Tibial nerve (tissue), 4 donors: ENCODE measurements at places on chromosomes 4 and X. TPM values are rescaled to one million over a fixed set of nuclear protein-coding genes. Genes with fewer than 3 reads are reported as not detected.

ASB9 gene
- 1.2 TPM for total RNA-seq

TIGD2 gene
- 2.0 TPM for total RNA-seq

POLA1 gene
- 8.6 TPM for total RNA-seq

DNA sequence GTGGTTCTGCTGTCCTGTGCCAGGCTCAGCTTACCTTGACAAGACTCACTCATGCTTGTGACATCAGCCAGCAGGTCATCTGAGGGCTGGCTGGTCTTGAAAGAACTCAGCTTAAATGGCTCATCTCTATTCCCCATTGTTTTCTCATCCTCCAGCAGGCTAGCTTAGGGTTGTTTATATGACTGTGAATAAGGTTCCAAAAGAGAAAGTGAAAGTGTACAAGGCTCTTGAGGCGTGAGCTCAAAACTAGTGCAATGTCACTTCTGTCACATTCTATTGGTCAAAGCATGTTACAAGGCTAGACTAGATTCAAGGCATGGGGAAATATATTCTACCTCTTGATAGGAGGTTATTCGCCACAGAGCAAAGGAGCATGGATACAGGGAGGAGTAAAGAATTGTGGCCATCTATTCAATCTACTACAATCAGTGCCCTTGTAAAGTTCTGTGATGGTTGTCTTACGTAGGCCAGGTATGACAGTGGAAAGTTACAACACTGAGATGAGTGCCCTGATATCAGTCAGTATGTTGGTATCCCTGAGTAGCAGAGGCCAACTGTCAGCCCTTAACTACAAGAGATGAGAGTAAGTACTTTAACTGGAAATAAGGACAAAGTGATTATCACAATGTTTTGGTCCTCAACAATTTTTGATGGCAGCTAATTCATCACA, 19.8 kb upstream of the TMLHE start:
- no peaks in the 10 kb centered on the region for H3K27me3 ChIP-seq
- H3K36me3 ChIP-seq, result no peaks in the 10 kb centered on the region
- H3K27ac ChIP-seq, result no peak overlapping the region
- no peak for DNase-seq
- H3K4me3 ChIP-seq, result no peak overlapping the region

DNA sequence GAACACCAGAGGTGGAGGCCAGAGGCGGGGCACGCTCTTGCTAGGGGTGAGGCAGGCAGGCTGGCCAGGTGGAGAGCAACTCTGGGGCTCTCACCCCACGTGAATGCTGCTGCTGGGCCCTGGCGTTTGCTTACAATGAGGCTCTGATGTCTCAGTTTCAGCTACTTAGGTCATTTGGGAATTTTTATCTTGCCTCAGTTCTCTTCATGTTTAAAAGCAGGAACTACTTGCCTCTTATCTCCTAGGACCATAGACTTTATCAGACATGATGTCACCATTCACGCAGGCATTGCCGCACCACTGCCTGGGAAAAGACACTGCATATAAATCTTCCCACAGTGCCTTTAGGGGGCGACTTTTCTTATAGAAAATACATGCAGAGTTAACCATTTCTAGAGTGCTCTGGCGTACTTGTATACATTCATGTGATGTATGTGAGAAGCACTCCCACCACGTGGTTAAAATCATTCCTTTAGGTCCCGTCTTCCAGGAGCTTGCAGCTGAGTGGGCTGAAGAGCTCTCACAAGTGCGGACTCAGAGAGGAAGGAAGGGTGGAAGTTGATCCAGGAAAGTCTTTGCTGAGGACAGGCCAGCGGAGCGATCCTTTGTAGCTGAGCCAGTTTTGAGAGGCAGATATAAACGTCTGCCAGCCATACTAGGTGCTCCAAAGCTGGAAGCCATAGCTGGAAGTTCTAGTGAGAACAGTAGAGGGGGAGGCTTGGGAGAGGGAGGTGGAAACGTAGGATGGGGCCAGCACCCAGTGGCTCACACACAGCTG, 84.3 kb upstream of the CLDN34 start:
- H3K4me3 ChIP-seq, result no peak overlapping the region
- no peak for DNase-seq
- H3K4me1 ChIP-seq, result no peaks in the 10 kb centered on the region
- H3K36me3 ChIP-seq, result no peaks in the 10 kb centered on the region

- no peaks in the 10 kb centered on the region for H3K27me3 ChIP-seq
- H3K27ac ChIP-seq, result no peak overlapping the region
- H3K36me3 ChIP-seq, result peaks cover 3% of the 10 kb centered on the region
Measured at GRCh38 chrX:10223276-10223675, 66.5 kb downstream of the CLCN4 start.

- no peaks in the 10 kb centered on the region for H3K36me3 ChIP-seq
- peaks cover 29% of the 10 kb centered on the region for H3K4me1 ChIP-seq
- peak overlapping the region; percentile 22 for H3K27ac ChIP-seq
- H3K4me3 ChIP-seq, result no peak overlapping the region
- peak; percentile 25 for DNase-seq
Measured at GRCh38 chr4:128600410-128600809, 209.1 kb upstream of the JADE1 start.

- no peak for DNase-seq
- no peaks in the 10 kb centered on the region for H3K4me1 ChIP-seq
Measured at GRCh38 chrX:39766855-39767254, 330.9 kb downstream of the BCOR start.

DNA sequence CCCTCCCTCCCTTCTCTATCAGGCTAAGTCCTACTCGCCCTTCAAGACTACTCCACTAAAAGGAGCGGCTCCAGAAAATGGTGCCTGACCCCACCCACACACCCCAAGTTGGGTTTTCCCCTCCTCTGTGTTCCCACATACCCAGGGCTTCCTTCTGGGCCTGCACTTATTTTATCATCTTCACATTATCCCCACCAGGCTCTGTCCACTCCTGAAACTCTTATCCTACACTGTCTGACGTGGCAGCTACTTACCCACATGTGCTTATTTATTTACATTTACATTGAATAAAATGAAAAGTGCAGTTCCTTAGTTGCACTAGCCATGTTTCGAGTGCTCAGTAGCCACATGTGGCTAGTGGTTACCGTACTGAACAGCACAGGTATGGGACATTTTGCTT, 5.1 kb upstream of the KDM5C start:
- no peak overlapping the region for H3K27ac ChIP-seq
- H3K36me3 ChIP-seq, result no peaks in the 10 kb centered on the region
- no peak for DNase-seq
- H3K27me3 ChIP-seq, result peaks cover 20% of the 10 kb centered on the region

- H3K27ac ChIP-seq, result no peak overlapping the region
- H3K4me1 ChIP-seq, result no peaks in the 10 kb centered on the region
- no peaks in the 10 kb centered on the region for H3K36me3 ChIP-seq
- no peaks in the 10 kb centered on the region for H3K27me3 ChIP-seq
Measured at GRCh38 chrX:11371106-11371505, 77.9 kb downstream of the AMELX start.
